AG20443 (cell line): ENCODE measurements at places on chromosomes 1 and 21.
A peak's percentile ranks its signal among the peaks of the same experiment; 100 is the strongest.

DNA sequence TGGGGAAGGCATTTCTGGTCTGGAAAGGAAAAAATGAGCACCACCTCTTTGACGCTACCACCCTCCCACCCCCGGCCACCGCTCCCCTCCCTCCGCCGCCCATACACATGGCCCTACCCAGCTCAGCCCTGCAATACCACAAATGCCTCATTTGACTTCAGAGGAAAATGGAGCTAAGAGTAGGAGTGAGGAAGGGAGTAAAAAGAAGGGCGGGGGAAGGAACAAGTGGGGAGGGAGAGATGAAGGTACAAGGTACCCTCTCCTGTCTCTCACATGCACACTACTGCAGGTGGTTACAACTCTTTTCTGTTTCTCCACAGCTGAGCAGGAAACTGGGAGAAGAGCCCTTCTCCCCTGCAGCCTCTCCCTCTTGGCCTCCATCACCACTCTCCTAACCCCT, 7.1 kb downstream of the SYT2 start:
- no peak for DNase-seq

- DNase-seq, result no peak
Observed at GRCh38 chr21:37827913-37828312, 88.3 kb downstream of the KCNJ6 start.

DNA sequence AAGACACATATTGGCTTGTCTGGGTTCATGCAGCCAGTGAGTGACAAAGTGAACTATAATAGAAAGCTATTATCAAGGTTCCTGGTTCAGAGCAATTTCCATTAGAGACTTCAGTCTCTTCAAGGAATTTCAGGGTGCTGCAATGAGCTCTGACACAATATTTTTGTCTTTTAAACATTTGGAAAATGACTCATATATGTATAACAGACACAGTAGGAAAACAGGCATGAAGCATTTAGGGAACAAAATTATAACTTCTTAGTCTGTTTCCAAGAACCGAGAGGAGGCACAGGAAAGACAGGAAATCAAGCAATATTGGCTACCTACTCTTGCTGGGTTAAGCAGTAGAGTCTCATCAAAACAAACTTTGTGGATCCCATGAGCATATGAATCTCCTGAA, 170.4 kb downstream of the PTPRC start:
- DNase-seq, result peak; percentile 28

GRCh38 chr1:225253784-225254183, 174.1 kb downstream of the LBR start:
- DNase-seq, result no peak

DNA sequence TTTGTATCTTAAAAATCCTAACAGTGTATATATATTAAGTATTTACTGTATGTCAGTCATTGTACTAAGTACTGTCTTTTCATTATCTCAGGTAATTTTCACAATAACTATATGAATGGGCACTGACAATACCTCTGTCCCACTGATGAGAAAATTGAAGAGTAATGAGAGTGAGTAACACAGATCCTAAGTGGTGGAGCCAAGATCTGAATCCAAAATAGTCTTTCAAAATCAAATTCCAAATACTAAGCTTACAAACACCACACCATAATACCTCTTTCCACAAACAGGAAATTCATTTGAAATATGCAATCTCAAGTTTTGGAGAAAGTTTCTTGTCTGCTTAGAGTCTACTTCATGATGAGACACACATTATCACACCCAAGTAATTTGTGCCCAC, 105.9 kb upstream of the EDEM3 start:
- peak; percentile 13 for DNase-seq

DNA sequence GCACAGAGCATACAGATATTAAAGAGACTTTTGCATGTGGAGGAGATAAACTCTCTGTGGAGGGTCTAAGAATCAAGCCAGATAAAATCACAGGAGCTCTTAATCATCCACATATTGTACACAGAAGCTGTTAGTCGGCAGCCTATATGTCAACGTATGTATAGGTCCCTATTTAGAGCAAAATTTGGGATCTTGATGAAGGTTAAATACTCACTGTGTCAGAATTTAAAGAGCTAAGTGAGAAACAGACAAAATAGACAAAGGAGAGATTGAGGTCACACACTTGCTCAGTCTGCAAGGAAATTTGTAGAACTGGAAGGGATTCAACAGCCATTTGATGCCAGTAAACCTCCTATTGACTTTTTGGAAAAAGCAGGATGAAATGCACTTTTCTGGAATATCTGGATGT, 4.1 kb upstream of the IRF2BP2 start:
- DNase-seq, result no peak

GRCh38 chr1:180923887-180924286, 11.2 kb downstream of the KIAA1614 start:
- DNase-seq, result no peak

DNA sequence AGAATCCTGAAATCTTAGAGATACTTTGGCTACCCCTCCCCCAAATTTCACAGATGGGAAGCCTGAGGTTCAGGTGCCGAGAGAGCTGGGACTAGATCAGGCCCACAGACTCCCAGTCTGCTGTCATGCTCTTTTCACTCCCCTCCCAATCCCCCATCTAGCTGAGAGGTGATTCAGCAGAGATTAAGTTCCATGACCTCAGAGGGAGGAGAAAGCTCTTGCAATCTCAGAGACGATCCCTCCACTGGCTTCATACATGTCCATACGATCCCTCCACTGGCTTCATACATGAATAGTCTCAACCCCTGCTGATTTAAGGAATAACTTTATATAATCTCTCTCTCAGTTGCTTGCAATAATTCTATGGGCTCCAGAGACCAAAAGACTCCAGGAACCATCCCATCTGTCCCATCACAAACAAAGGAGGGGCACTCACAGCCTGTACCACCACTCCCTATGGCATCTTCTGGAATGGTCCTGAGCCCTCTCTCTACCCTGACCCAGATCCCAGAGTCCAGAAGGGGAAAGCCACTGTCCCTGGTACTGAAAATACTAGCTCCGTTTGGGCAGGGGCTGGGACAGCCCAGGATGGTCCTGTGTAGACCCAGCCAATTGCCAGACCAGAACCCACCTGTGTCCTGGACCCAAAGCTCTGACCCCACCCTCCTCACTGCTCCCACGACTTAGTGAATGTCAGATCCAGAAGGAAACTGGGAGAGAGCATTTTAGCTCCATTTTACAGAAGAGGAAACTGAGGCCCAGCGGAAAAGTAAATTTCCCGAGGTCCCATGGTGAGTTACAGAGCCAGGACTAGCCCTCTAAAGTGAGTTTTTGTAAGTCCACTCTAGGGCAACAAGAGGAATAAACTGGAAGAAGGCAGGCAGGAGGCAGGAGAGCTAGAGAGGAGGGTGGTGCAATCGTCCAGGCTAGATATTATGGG, 27.1 kb downstream of the RIMS3 start:
- no peak for DNase-seq

- peak; percentile 78 for DNase-seq
Observed at GRCh38 chr1:109636201-109636952, 16.7 kb downstream of the AMPD2 start.

GRCh38 chr21:41639766-41640165, 127.1 kb downstream of the RIPK4 start:
- no peak for DNase-seq

- DNase-seq, result no peak
Observed at GRCh38 chr1:175731581-175731980, 11.8 kb downstream of the TNR start.

DNA sequence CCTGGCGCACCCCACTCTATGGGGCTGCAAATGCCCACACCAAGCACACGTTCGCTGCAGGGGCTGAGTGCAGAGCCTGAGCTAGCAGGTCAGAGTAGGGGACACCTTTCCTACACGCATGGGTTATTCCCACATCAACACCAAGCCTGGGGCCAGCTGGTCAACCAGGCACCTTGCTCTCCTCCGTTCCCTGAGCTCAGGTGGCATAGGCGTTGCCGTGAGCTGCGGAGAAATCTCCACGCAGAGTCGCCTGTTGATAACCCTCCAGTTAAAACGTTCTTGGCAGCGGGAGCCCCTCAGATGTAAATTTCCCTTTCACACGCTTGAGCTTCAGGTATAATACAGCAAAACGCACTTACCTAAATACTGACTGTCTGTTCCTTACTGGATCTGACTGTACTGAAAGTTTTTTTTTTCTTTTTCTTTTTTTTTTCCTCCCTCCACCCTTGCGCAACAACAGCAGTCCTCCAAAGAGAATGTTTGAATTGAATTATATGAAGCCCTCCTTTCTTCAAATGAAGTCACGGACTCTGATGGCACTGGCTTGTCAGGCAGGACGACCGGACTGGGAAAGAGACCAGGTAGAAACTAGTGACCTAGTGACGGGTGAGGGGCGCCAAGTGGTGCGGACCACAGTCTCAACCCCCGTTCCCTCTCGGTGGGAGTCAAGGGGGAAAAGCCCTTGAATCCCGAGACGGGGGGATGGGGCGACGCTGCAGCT, 2.1 kb downstream of the BRINP3 start:
- no peak for DNase-seq

GRCh38 chr1:37317870-37318467, 156.4 kb upstream of the ZC3H12A start:
- no peak for DNase-seq

DNA sequence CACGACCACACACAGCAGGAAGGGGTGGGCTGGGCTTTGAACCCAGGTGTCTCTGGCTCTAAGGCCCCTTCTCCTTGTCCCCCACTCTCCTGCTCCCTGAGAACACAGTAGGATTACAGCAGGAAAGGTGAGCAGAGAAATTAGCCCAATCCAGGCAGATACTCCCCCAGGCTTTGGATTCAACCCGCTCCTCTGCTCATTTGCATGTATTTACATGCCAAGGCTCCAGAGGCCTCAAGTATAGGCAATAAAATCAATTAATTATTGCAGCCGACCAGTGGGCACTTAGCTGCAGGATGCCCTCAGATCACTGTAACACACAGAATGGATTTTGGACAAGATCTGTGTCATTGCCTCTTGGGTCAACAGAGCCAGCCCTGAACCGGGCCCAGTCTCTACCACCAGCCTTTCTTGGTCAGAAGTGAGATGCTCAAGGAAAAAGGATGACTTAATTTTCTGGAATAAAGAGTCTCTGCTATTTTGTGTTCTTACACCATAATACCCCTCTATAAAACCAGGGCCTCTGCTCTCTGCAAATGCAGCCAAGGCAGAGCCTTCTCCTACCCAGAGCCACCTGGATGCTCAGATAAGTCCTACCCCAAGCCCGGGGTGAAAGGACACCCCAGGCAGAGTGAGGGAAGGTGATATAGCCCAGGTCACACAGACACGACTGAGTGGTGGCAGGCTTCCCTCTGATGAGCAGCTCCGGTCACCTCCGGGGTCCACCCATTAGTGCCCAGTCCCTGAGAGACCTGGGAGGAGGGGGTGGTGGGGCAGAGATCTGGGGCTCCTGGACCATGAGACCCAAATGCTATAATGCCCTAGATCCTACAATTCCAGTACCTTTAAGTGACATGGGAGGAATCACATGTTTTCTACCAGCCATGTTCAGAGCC, 28.9 kb downstream of the MATN1 start:
- DNase-seq, result no peak

DNA sequence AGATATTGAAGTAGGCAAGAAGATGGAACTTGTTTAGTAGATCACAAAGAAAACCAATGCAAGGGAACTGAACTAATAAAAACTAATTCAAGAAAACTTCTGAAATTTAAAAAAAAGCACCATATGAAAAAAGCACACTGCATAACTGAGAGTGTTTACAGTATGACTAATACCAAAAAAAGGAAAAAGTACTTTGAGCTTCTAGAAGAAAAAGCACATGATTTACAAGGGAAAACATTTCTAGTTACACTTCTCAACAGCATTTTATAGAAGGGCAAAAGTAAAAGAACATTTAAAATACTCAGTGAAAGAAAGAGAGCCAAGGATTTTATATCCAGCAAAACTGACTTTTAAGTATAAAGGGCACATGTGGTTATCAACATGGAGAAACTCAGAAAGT, 233.6 kb downstream of the RPS6KC1 start:
- DNase-seq, result peak; percentile 25

- DNase-seq, result no peak
Observed at GRCh38 chr1:172442843-172443565, 865 bp downstream of the PIGC start.

DNA sequence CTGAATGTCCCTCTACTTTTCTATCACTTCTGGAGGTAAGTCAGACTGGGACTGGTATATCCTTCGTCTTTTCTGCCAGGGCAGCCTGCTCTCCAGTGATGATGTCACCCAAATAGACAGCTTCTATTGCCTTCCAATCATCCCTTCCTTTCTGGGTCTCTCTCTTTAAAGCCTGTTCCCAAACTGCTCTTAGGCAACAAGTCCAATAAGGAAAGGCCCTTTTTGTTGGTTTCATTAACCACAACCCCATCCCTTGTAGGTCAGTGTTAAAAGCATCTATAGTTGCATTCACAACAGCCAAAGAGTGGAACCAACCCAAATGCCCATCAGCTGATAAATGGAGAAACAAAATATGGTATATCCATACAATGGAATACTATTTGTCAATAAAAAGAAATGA, 114.4 kb downstream of the CNIH3 start:
- DNase-seq, result no peak

DNA sequence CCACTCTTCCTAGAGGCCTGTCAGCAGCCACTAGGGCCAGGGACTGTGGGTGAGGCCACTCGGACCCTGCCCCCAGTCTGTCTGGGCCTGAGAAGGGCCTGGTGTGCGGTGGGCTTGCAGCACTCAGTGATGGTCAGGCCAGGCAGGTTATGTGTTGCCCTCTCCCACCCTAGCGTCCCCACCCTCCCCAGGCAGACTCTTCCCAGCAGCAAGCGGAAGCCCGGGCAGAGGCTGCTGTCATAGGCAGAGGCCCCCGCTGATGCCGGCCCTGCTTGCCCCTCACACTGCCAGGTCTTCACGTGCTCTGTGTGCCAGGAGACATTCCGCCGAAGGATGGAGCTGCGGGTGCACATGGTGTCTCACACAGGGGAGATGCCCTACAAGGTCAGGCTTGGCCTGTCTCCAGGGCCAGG, 6.6 kb downstream of the ZBTB48 start:
- DNase-seq, result no peak

DNA sequence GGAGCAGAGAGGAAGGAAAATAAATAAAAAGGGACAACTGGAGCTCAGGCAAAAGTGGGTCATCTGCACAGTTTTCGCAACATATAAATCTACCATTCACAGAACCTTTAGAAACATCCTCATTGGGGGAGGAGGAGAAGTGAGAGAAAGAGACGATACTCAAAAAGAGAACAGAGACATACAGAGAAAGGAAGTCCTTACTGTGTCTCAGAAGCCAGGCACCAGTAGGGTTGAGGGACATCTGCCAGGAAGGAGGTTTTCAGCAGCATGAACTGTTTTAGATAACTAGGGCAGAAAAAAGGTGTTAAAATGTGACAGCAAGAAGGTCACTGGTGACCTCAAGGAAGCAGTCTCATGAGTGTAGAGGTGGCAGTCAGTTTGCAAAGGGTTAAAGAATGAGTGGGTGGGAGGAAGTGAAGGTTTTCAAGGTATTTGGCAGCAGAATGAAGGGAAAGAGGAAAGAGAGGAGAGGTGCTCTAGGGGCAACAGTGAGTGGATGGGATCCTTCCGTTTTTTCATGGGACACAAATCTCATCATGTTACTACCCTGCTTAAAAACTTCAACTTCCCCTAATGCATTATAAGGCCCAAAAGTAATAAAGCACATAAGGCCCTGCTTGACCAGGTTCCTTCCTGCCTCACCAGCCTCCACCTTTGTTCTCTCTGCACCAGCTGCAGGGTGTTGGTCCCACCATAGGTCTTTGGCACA, 9.5 kb downstream of the JAK1 start:
- DNase-seq, result no peak

- no peak for DNase-seq
Observed at GRCh38 chr21:42796327-42797062, 82.8 kb downstream of the WDR4 start.
